ENCODE measurements at places on chromosomes 11 and 22.

- DNase-seq, result no peak
These were observed 223.6 kb downstream of the ADAMTS15 start for GRCh38 chr11:130671801-130672700.

- DNase-seq, result no peak
These were observed 238.4 kb downstream of the TBC1D22A start for GRCh38 chr22:47000888-47001287.

- DNase-seq, result no peak
These were observed 735.9 kb downstream of the NTM start for GRCh38 chr11:132106096-132106982.

- no peak for DNase-seq
These were observed 283.7 kb upstream of the ANO5 start for GRCh38 chr11:21909145-21909544.

DNA sequence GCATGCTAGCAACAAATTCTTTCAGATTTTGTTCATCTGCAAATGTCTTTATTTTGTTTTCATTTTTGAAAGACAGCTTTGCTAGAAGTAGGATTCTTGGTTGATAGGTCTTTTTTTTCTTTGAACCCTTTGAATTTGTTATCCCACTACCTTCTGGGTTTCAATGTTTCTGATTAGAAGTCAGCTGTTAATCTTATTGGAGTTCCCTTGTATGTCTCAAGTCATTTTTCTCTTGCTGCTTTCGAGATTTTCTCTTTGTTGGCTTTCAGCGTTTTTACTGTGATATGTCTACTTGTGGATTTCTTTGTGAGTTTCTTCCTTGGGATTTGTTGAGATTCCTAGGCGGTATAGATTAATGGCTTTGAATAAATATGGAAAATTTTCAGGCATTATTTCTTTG, 27.2 kb upstream of the MS4A8 start:
- DNase-seq, result no peak

GRCh38 chr22:49827271-49827852, 311 bp downstream of the BRD1 start:
- DNase-seq, result no peak

- DNase-seq, result no peak
These were observed 484.7 kb upstream of the TENM4 start for GRCh38 chr11:79925570-79925969.

DNA sequence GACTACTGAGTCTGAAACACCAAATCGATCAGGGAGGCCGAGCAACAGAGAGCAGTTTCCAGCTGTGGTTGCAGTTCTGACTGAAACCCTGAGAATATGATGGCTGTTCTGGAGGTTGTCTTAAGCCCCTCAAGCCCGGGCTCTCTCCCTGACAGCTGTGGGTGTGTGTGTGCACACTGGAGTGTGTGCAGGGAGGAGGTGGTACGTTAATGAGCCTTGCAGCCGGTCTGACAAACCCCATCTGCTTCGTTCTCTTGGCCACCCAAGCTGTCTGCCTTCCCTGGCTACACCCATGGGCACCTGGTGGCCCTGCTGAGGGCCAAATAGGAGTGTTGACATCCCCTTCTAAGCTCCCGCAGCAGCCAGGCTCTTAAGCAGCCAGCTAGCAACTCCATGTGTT, 189.8 kb downstream of the KIRREL3 start:
- DNase-seq, result no peak

- DNase-seq, result peak; percentile 53
These were observed 2.7 kb downstream of the CRYBB3 start for GRCh38 chr22:25202290-25202921.

DNA sequence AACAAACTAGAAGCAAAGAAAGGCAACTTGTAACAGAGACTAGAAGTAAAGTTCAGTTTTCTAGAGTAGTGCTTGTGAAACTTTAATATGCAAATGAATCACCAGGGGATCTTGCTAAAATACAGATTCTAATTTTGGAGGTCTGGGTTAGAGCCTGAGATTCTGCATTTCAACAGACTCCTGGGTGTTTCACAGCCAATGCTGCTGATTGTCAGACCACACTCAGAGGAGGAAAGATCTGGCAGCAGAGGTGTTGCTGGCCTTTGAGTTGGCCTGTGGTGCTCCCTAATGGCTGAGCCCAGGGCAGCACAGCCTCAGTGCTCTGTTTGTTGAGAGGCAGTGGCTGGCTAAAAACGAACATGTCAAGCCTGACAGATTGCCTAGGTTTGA, 5.4 kb downstream of the CRY2 start:
- DNase-seq, result no peak
